Activated naive CD4-positive, alpha-beta T cell treated with anti-CD3 and anti-CD28 coated beads, Interleukin-2, amount 10 ng/mL, durations not matched to agents 7 days and 5 days (primary cell): ENCODE measurements at places on chromosomes 16 and 17.
A peak's percentile ranks its signal among the peaks of the same experiment; 100 is the strongest.

DNA sequence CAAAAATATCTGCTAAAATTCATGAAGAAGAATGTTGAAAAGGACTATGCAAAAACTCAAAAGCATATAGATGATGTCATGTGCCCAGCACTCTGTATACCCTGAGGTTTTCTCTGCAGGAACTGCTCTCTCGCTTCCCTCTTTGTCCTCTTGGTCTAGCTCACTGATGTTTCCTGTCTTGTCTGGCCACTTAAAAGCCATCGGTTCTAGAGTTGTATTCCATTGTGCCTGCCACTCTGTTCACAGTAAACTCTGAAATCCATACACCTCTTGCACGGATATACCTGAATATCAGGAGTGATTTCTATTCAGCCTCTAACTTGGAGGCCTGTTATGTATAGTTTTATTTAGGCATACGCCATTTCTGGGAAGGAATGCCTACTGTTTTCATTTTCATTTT lies 101.0 kb upstream of the CNTNAP4 start:
- DNase-seq = no peak
- H3K27me3 ChIP-seq = no peaks in the 10 kb centered on the region
- no peak overlapping the region for H3K4me3 ChIP-seq
- H3K36me3 ChIP-seq = no peaks in the 10 kb centered on the region
- H3K27ac ChIP-seq = no peak overlapping the region
- H3K4me1 ChIP-seq = no peaks in the 10 kb centered on the region

DNA sequence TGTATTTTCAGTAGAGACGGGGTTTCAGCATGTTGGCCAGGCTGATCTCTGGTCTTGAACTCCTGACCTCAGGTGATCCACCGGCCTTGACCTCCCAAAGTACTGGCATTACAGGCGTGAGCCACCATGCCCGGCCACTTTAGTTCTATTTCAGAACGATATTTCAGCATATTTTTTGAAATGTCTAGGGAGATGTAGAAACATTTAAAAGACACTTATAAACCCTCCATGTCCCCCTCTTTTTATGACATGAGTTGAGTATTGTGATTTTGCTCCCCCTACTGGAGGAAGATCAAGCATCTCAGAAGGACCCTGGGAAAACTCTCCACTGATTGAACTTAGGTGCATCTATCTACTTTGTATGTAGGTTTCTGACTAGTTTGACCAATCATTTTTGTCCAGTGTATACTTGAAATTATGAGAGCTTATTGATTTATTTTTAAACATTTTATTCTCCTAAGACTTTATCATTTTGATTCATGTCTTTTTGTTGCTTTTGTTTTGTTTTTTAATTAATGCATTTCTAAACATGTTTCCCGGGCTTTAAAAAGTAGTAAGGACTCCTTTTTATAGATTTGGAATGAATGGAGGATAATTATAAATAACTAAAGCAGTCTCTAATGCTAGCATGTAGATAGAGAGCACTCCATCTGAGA lies 105.1 kb downstream of the CHD9 start:
- no peak overlapping the region for H3K4me3 ChIP-seq
- DNase-seq = no peak
- no peaks in the 10 kb centered on the region for H3K27me3 ChIP-seq
- no peaks in the 10 kb centered on the region for H3K4me1 ChIP-seq
- no peak overlapping the region for H3K27ac ChIP-seq
- peaks cover 16% of the 10 kb centered on the region for H3K36me3 ChIP-seq

DNA sequence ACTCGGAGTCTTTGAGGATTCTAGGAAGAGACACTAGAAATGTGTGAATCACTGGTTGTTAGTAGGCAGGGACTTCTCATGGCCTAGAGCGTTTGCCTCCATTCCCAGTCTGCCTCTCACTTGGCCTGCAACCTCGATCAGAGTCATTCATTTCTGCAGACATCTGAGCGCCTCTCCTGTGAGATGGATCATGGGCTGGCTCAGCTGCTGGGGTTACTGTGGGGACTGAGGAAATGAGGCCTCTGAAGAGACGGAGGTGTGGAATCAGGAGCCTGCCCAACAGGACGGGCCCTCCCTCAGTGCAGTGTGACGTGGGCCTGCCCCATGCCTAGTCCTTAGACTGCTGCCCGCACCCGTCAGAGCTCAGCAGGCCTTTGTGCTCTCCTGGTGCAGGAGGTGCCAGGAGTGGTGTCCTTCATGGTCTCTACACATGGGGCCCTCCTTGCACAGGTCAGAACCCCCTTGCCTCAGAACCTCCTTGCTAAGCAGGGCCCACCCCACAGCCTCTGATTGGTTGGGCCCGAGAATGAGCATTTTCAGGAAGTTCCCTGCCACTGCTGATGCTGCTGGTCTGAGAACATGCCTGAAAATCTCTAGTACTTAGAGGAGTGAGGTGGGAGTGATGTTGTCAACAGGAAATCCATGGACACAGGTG lies 99.4 kb downstream of the NPIPB11 start:
- H3K36me3 ChIP-seq = no peaks in the 10 kb centered on the region
- no peak overlapping the region for H3K27ac ChIP-seq
- no peaks in the 10 kb centered on the region for H3K27me3 ChIP-seq
- no peak overlapping the region for H3K4me3 ChIP-seq
- no peaks in the 10 kb centered on the region for H3K4me1 ChIP-seq

DNA sequence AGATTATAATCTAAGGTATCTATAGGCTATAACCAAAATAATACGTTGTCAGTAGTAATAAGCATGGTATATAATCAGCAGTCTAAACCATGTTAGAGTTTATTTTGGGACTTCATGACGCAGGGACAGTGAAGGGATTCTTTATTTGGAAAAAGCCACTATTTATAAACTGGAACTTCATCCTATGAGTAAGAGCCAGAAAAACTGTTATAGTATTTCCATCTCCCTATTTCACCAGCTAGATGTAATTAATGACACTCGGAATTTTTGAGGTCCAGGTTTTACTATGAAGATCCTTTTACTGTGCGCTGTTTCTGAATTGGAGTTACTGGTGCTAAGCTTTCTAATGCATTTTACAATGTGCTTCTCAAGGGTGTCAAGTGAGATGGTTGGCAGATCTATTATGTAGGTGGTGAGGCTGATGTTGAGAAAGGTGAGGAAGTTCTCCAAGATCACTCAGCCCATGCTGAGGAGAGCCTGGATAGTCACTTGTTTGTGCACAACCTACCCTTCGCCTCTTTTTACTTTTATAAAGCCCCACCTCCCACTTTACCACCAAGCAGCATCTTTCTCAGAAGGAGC lies 149.3 kb downstream of the MSI2 start:
- H3K27me3 ChIP-seq = no peaks in the 10 kb centered on the region
- H3K4me3 ChIP-seq = no peak overlapping the region
- no peak for DNase-seq
- no peak overlapping the region for H3K27ac ChIP-seq
- peaks cover 32% of the 10 kb centered on the region for H3K4me1 ChIP-seq

- peaks cover 5% of the 10 kb centered on the region for H3K4me1 ChIP-seq
- H3K36me3 ChIP-seq = no peaks in the 10 kb centered on the region
- peaks cover 31% of the 10 kb centered on the region for H3K27me3 ChIP-seq
- no peak for DNase-seq
These were observed 9.0 kb upstream of the ZNF689 start for GRCh38 chr16:30619202-30619601.

DNA sequence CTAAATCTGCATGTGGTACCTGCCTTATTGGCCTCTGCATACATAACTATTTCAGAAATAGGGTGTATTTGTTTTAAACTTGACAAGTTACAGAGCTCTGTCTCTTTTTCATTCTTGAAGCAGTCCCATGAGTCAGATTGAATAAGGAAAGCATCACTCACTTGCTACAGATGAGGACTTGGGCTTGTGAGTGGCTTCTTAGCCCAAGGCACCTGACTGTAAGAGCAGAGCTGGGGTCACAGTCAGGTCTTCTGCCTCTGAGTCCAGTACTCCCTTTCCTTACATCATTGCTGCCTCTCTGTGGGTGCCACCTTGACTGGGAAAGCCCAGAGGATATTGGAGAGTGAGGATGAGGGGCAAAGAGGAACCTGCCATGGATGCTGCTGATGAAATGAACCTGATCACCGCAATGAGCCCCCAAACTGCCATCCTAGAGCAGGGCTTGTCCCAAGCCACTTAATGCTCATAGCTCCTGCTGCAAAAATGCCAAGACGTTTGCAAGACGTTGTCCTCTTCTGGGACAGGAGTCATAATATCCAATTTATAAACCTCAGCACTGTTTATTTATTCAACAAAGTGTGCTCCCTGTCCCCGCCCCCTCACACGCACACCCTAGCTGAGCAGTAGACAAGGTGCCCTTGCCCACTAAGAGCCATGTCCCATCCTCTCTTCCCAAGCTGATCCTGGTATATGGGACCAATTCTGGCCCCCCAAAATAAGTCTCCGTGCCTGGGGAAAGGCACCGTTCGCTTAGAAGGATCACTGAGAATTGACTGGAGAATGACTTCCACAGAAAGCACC lies 74.1 kb downstream of the CCDC182 start:
- H3K27ac ChIP-seq = peak overlapping the region; percentile 19
- peaks cover 28% of the 10 kb centered on the region for H3K4me1 ChIP-seq
- peaks cover 18% of the 10 kb centered on the region for H3K36me3 ChIP-seq

- peaks cover 9% of the 10 kb centered on the region for H3K27me3 ChIP-seq
- H3K27ac ChIP-seq = no peak overlapping the region
- DNase-seq = no peak
These were observed 29.0 kb upstream of the CLEC3A start for GRCh38 chr16:77993111-77993985.

DNA sequence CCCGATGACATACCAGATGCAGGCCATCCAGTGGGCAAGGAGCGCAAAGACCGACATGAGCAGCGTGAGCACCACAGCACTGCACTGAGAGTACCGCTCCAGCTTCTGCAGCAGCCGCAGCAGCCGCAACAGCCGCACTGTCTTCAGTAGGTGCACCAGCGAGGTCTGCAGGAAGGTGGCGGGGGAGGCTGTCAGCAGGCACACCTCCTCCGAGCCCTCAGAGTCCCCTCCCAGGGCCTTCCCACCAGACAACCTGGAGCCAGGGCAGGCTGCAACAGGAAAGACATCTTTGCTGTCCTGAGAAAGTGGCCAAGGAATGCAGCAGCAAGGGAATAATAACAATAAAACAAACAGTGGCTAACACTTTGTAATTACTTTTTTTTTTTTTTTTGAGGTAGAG lies 9.1 kb downstream of the KCNH4 start:
- H3K36me3 ChIP-seq = no peaks in the 10 kb centered on the region
- H3K27ac ChIP-seq = no peak overlapping the region

- H3K36me3 ChIP-seq = peaks cover 7% of the 10 kb centered on the region
- H3K4me3 ChIP-seq = peak overlapping the region; percentile 64
- peak overlapping the region; percentile 94 for H3K27ac ChIP-seq
- peaks cover 72% of the 10 kb centered on the region for H3K4me1 ChIP-seq
- H3K27me3 ChIP-seq = no peaks in the 10 kb centered on the region
These were observed 11.1 kb downstream of the TNS4 start for GRCh38 chr17:40490289-40490853.

DNA sequence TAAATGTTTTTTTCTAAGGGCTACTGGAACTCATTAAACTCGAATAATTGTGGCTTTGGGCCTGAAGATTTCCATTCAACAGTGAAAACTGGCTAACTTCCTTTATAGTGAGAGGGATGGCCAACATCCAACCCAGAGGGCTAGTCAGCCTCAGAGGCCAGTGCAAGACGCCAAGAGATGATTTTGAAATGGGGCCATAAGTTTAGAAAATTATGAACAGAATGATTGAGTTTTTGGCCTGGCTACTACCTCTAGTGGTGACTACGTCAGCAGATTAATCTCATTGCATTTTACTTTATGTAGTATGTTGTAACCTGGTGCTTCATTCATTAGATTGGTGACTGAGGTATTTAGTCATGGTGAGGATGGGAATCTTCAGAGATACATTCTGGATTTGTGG lies 28.4 kb downstream of the HAPSTR1 start:
- no peak overlapping the region for H3K4me3 ChIP-seq
- DNase-seq = no peak
- H3K27me3 ChIP-seq = no peaks in the 10 kb centered on the region
- H3K27ac ChIP-seq = no peak overlapping the region

- no peak overlapping the region for H3K27ac ChIP-seq
- no peaks in the 10 kb centered on the region for H3K27me3 ChIP-seq
- peaks cover 9% of the 10 kb centered on the region for H3K4me1 ChIP-seq
- DNase-seq = no peak
These were observed 59.1 kb downstream of the SSH2 start for GRCh38 chr17:29870836-29871465.

- H3K27me3 ChIP-seq = peaks cover 81% of the 10 kb centered on the region
- no peak for DNase-seq
- no peak overlapping the region for H3K4me3 ChIP-seq
- no peak overlapping the region for H3K27ac ChIP-seq
These were observed 5.3 kb upstream of the HS3ST6 start for GRCh38 chr16:1923299-1924034.

GRCh38 chr16:86846136-86846535 lies 267.8 kb downstream of the FOXL1 start:
- peaks cover 3% of the 10 kb centered on the region for H3K27me3 ChIP-seq
- no peak overlapping the region for H3K4me3 ChIP-seq
- no peak overlapping the region for H3K27ac ChIP-seq
- no peaks in the 10 kb centered on the region for H3K36me3 ChIP-seq
- no peak for DNase-seq

DNA sequence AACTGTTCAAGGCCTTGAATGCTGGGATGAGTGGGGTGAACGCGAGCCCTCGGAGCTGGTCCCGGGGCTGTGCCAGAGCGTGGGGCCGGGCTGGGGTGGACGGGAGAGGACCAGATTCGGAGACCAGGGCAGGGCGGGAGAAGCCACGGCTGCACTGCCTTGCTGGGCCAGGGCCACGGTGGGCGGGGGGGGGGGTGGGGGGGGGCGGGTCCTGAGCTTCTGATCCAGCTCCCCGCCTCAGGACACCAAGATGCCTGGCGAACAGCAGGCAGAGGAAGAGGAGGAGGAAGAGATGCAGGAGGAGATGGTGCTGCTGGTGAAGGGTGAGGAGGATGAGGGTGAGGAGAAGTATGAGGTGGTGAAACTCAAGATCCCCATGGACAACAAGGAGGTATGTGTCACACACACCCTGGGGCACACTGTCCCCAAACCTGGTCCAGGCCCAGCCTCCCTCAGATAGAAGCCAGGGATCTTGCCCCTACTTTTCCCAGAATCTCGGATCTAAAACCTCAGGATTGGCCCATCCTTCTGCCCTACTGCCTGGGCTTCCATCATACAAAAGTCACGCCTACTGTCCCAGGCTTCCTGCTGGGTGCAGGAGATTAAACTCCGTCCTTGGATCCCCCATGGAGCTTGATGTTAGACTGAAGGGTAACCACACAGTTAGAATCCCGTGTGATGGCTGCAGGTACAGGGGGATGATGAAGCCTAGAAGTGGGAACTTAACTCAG lies 563 bp downstream of the ZNF771 start:
- peaks cover 31% of the 10 kb centered on the region for H3K4me1 ChIP-seq
- H3K36me3 ChIP-seq = peaks cover 8% of the 10 kb centered on the region
- H3K27me3 ChIP-seq = peaks cover 16% of the 10 kb centered on the region
- DNase-seq = no peak
- H3K27ac ChIP-seq = peak overlapping the region; percentile 71

GRCh38 chr17:27356091-27356705 lies 62.3 kb downstream of the WSB1 start:
- H3K4me1 ChIP-seq = peaks cover 32% of the 10 kb centered on the region
- DNase-seq = no peak
- H3K4me3 ChIP-seq = no peak overlapping the region
- H3K27me3 ChIP-seq = peaks cover 8% of the 10 kb centered on the region
- H3K36me3 ChIP-seq = no peaks in the 10 kb centered on the region

- DNase-seq = no peak
- H3K4me3 ChIP-seq = no peak overlapping the region
- peak overlapping the region; percentile 72 for H3K27ac ChIP-seq
- H3K4me1 ChIP-seq = peaks cover 64% of the 10 kb centered on the region
- peaks cover 53% of the 10 kb centered on the region for H3K36me3 ChIP-seq
These were observed 106.3 kb downstream of the RPTOR start for GRCh38 chr17:80650751-80651518.

GRCh38 chr16:68264128-68265077 lies at the start of gene SLC7A6:
Gene SLC7A6 (plus strand): TSS chr16:68264526. CDS start chr16:68274727, 10,201 bp downstream.
- no peaks in the 10 kb centered on the region for H3K27me3 ChIP-seq
- DNase-seq = peak; percentile 86
- H3K36me3 ChIP-seq = peaks cover 28% of the 10 kb centered on the region
- peak within 1 kb of the TSS; percentile 91 for H3K4me3 ChIP-seq
- peak within 1 kb of the TSS; percentile 98 for H3K27ac ChIP-seq
